ENCODE measurements at places on chromosomes 5 and 9. TPM values are rescaled to one million over a fixed set of nuclear protein-coding genes. Genes with fewer than 3 reads are reported as not detected.

- peak; percentile 45 for DNase-seq
Observed at GRCh38 chr5:128538250-128539037, 399 bp upstream of the FBN2 start.

SPATA31E1 gene
- total RNA-seq, result not detected

GRCh38 chr5:161258438-161258837 is 288.1 kb downstream of the GABRB2 start:
- DNase-seq, result no peak

DNA sequence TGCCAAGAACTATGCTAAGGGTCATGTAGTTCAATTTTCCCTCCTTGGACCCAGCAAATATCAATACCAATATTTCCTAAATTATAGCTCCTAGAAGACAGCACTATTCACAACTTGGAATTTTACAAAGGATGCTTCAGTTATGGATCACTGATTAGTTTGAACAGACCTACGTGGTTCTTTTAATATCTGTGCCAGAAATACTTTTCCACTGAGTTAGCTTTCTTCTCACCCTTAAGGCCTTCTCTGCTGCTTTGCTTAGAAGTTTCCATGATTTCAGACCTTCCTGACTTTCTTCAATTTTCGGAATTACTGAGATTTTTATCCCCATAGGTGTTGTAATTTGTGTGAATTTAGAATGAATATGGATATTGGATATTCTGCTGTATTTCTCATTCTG is 380.4 kb downstream of the PSAT1 start:
- no peak for DNase-seq

GRCh38 chr9:98231770-98232478 is 23.5 kb downstream of the TBC1D2 start:
- DNase-seq, result no peak

Data from NCI-H460 (cell line).